Amniotic stem cell (primary cell): ENCODE measurements at places on chromosomes 6 and 20.

DNA sequence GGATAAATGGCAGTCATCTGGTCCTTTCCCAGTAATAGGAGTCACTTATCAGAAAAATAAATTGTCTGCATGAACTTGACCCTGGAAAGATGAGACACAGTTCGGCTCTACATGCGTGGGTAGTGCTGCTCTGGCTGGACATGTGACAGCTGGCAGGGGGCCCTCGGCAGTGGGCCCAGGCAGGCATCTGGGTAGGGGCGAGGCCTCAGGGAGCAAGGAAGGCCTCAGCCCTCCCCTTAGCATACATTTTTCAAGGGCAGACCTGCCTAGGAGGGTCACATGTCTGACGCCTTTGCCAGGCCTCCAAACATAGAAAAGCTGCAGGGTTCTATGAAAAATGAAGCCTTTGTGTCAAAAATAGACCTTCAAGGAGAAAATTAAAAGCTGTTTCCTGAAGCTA is 12.8 kb upstream of the ILRUN start:
- no peak for DNase-seq

DNA sequence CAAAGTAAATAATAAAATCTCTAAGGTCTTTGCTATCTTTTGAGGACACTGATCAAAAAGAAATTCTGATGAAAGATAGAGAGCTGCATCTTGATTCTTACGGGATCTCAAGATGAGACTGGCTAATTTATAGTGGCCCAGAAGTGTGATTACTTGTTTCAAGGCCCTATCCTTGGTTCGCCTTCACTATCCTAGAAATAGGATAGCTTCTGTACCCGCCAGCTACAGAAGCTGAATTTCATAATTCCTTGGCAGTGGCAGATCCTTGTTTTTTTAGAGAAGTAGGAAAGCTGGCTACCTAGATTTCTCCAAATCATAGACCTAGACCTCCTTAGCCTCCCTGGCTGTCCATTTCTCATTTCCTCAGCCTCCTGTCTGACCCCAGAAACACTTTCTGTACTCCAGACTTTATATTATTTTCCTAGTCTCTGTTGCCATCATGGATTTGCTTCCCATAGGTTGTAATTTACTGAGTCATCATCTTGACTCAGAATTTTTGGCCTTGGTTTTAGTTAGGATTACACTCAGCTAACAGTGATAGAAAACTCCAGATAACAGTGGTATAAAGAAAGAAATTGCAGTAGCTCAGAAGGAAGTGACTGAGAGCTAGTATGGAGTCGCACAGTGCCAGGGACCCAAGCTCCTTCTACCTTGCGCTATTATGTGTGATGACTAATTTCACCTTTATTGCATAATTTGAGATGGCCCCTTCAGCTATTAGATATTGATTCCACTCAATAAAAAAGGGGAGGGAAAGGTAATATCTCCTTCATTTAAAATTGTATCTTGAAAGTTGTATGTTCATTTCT is 27.7 kb downstream of the PHF3 start:
- no peak for DNase-seq

DNA sequence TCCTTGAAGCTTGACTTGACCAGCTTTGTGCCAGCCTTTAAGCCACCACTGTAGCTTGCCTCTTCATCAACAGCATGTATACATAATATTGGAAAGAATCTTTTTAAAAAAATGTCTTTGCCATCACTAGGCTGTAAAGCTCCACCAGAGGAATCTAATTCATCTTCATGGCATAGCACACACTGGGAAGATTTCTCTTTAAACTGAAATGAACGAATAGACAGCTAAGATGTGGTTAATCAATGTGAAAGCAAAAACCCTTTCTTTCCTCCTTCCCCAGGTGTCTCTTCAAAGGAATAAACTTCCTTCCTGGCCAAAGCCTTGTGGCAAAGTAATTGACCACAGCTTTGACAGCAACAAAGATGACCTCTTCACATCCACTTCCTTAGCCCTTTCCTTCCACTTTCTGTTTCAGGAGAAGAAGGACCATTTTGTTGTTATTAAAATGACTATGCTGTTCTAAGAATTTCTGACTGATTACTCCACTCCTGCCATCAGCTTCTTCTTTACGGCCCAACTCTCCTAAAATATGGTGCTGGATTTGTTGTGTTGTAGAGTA is 428.7 kb upstream of the SOX4 start:
- no peak for DNase-seq

- DNase-seq, result no peak
Observed at GRCh38 chr6:78615430-78615904, 251.9 kb upstream of the IRAK1BP1 start.

- DNase-seq, result no peak
Observed at GRCh38 chr20:40305303-40305702, 383.7 kb downstream of the MAFB start.

DNA sequence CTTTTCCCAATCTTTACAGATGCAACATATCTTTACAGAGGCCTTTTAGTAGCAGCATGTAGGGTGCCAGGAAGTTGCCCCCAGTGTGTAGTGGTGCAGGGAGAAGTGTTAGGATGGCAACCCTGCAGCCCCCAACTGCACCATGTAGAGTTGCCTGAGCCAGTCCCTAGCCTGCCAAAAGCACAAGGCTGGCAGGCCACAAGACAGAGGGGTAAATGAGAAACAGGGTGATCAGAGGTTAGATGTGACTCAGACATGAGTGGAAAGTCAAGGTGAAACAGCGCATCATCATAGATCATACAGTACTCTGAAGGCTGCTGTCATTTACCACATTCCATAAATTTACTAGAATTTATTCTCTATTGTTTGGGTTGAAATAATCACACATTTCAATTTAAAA is 467.5 kb downstream of the PRKN start:
- DNase-seq, result no peak

DNA sequence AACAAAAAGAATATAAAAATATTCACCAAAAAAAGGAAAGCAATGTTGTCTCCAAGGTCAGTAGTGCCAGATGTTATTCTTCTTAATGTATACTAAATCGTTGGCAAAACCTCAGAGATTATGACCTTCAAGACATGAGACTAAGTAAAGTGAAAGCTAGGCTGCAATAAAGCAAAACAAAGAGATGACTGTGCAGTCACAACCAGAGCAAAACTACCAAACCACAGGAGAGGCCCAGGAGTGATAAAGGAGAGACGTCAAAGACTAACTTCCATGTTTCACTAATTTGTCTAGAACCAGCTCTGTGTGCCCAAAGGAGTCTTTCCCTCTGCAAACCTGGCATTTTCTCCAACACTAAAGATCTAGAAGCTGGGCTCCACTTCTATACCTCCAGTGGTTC is 155.9 kb upstream of the POU3F2 start:
- no peak for DNase-seq

DNA sequence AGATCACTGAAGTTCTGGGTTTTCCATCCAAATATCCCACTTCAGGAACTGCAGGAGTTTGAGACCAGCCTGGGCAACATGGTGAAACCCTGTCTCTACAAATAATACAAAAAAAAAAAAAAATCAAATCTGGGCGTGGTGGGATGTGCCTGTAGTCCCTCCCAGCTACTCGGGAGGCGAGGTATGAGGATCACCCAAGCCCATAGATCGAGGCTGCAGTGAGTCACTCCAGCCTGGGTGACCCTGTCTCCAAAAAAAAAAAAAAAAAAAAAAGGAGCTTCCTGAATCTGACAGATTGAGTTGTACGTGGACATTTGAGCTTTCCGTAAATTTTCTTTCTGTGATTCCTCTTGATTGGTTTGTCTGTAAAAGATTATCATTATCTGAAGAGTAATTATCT is 55.6 kb downstream of the TULP4 start:
- DNase-seq, result no peak

GRCh38 chr6:31083742-31084354 is 28.5 kb downstream of the C6orf15 start:
- no peak for DNase-seq

DNA sequence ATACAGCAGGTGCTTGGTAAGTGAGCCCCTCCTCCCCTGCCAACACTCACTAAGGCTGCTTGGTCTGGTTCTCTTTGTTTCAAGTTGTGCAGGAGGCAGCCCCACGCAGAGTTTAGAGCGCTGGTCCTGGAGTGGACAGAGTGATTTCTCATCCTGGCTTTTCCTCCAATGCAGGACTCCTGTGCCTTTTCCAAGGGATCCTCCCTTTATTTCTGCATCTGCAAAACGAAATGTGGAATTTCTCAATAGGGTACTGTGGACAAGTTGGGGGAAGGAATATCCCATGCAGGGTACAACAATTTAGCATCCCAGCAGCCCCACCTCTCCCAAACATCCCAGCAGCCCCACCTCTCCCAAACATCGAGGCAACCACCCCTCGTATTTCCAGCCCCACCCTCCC is 30.6 kb upstream of the CCDC167 start:
- no peak for DNase-seq

- no peak for DNase-seq
Observed at GRCh38 chr6:159966339-159966738, 2.5 kb upstream of the IGF2R start.

- peak; percentile 56 for DNase-seq
Observed at GRCh38 chr20:23049201-23050075, at the start of gene THBD. THBD (minus strand) TSS chr20:23049672; CDS start chr20:23049504, 168 bp downstream.

- no peak for DNase-seq
Observed at GRCh38 chr6:122571888-122572287, 38.3 kb upstream of the PKIB start.

- DNase-seq, result peak; percentile 34
Observed at GRCh38 chr6:55953335-55953734, 77.9 kb upstream of the BMP5 start.

DNA sequence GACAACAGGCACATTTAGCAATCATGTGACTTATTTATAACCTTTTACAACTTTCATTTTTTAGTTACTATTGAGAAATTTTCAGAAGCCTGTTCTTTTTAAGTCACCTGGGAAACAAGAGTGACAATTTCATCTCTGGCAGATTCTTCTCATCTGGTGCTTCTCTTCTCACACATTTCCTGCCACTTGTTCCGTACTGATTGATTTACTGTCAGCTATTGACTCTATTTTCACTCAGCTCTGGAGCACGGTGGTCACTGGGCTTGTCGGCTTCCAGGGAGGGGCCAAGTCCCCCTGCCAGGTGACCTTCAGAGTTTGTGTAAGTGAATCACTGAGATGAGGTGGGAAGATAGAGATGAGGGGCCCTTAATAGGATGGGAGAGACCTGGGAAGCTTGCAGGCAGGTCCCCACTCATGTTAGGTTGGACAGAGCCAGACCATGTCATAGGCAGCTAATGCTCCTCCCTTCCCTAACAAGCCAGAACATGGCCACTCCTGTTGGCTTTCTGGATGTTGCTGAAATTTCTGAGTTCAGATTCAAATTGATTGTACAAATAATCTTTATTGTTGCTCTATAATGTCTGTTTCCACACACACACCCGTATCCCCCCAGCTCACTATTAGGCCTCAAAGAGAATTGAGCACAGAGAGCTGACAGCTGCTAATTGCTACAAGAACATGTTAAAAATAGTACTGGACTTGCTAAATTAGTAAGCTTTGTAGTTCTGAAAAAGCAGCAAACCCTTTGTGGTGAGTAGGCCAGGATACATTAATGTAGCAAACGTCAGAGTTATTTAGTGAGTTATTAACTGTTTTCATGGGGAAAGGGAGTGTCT is 13.3 kb downstream of the DUSP22 start:
- DNase-seq, result no peak
